RPMI8226 (cell line): ENCODE measurements at places on chromosomes 7 and 10.
A peak's percentile ranks its signal among the peaks of the same experiment; 100 is the strongest.

- DNase-seq, result peak; percentile 16
Measured at GRCh38 chr10:70974351-70974901, 86.1 kb upstream of the PCBD1 start.

GRCh38 chr7:42946627-42946950 lies 14.4 kb downstream of the MRPL32 start:
- no peak for DNase-seq

GRCh38 chr10:8114741-8115617 lies 60.5 kb downstream of the GATA3 start:
- DNase-seq, result no peak

DNA sequence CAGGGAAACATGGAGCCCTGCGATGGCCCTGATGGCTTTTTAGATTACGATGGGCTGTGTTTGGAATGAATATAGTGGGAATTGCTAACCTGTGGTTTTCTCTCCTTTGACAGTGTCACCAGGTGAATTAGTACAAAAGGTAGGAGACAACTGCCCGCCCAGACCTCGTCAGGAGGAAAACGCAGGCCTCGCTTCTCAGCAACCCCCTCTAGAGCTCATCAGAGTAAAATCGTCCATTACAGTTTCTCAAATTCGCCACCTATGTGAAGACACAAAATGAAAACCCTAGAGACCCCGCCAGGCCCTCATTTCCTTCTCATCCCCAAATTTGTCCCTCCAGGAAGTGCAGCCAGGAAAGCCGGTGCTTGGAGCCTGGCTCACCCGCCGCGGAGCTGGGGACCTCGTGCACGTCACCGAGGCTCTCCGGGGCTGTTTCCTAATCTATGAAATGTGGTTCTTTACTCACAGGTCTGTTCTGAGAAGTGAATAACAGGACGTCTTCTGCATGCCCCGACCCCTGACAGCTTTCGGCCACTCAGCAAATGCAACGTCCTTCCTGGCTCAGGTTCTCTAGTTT lies 143.7 kb downstream of the VIPR2 start:
- DNase-seq, result peak; percentile 37

GRCh38 chr10:14727465-14727864 lies 47.2 kb downstream of the FAM107B start:
- DNase-seq, result no peak

GRCh38 chr7:33157781-33158180 lies 28.4 kb downstream of the BBS9 start:
- DNase-seq, result no peak

DNA sequence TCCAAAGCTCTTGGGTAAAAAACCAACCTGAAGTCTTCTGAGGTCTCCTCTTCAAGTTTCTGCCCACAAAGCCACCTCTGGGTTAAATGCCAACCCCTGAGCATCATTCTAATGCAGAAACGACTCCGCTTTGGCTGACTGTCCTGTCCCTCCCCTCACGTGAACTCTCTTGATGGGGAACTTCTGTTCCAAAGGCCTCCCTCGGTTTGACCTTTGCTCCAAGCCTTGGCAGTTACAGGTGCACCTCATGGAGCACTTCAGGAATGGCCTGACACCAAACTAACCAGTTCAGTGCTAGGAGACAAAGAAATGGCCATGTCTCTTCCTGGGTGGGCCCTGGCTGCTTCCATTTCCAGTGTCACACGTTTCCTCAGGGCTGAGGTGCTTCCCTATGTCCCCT lies 20.0 kb downstream of the CAMK2G start:
- no peak for DNase-seq

DNA sequence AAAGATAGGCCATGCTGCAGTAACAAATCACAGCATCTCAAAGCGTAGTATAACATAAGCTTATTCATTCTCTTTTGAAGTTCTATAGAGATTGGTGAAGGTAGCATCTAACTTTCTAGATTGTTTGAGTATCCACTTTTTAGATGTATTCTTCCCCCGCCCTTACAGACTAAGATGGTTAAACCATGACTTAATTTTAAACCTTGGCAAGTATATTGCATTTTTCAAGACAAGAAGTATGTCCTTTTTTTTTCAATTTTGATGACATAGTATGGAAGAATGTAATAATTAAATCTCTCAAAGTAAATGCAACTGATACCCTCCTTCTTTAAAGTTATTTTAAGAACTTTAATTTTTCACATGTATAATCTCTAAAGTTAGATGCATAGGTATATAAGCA lies 190.0 kb downstream of the KCND2 start:
- DNase-seq, result no peak

- DNase-seq, result no peak
Measured at GRCh38 chr7:42914421-42915045, 2.7 kb upstream of the C7orf25 start.

DNA sequence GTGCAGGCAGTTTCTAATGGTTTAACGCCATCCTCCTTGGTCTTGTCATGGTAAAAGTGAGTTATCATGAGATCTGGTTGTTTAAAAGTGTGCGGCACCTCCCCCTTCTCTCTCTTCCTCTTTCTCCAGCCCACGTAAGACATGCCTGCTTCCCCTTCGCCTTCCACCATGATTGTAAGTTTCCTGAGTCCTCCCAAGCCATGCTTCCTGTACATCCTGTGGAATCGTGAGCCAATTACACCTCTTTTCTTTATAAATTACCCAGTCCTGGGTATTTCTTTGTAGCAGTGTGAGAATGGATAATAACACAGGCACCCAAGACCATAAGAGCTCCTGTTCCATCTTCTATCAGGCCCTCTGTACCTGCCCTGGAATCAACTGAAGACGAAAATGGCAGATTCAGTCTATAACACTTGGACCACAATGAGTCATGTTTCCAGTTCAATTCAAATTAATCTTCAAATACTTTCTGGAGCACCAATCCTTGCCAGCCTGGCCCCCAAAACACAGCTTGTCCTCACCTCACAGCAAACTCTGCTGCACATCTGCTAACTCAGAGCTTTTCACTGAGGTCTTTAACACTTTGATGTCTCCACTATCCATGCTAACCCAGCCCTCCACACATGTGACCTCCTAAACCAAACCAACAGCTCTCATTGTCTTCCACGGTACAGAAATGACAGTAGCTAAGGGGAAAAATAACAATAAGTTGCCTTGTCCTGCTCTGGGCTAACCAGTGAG lies 73.2 kb downstream of the SFMBT2 start:
- no peak for DNase-seq

DNA sequence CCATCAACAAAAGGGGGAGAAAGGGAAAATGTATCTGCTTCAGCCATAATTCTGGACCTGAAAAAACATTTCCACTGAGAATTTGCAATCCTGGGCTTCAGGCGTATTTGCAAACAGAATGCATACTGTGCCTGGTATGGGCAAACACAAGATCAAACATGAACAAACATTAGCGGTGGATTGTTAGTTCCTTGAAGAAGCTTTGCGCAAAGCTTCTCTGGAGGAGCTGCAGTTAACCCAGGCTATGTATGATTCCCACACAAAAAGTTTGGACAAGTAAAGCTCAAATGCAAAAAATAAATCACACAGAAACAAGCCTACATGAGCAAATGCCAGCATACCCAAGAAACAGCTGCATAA lies 20.4 kb upstream of the HILPDA start:
- DNase-seq, result no peak

DNA sequence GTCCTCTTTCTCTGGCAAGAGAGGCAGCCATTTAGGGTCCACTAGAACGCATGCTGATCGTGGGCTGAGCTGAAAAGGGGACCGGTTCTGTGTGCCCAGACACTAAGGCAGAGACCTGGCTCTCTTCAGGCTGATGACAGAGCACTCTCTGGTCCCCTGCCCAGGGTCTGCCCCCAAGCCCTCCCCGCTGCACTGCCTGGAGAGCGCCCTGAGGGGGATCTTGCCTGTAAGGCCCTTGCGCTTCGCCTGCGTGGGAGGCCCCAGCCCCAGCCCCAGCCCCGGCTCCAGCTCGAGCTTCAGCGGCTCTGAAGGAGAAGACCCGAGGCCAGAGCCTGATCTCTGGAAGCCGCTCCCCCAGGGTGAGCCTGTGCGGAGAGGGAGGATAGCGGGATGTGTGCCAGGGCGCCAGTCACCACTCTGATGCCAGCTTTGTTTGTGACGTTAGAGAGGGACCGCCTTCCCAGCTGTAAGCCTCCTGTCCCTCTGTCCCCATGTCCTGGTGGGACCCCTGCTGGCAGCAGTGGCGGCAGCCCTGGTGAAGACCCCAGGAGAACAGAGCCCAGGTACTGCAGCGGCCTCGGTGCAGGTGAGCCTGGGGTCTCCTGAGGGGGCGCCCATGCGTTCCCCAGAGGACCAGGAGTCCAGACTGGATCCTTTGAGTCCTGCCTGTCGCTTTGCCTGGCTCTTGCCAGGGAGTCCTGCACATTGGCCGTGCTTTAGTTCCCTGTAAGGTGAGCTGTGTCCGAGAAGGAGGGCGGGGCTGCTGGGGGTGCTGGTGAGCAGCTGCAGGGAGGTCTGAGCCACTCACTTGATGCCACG lies 43.2 kb downstream of the ZNF467 start:
- DNase-seq, result no peak

DNA sequence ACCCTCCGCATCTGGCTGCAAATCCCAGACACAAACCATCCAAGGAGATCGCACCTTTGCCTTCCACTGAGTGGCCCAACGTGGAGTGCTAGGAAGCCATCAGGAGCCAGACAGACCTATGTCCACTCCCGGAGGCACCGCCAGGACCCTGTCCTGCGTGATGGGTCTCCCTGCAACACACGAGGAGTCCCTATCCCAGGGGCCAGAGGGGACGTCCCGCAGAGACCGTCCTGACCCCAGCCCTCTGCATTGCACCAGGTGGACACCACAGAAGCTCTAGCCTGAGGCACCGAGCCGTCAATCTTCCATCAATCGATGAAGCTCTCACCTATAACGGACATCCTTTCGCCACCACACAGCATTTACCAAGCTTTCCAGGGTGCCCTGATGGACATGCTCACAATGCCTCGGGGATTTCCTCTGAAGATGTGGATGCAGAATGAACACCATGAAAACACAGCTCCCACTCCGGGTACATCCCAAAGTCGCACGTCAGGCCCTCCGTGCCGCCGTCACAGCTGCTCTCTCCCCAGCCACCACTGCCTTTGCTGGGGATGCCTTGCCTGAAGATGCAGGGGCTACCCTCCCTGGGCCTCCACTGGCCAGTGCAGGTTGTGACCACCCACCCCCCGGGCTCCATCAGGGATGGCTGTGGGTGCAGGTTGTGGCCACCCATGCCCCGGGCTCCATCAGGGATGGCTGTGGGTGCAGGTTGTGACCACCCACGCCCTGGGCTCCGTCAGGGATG lies 54.1 kb downstream of the PTPRN2 start:
- DNase-seq, result no peak

DNA sequence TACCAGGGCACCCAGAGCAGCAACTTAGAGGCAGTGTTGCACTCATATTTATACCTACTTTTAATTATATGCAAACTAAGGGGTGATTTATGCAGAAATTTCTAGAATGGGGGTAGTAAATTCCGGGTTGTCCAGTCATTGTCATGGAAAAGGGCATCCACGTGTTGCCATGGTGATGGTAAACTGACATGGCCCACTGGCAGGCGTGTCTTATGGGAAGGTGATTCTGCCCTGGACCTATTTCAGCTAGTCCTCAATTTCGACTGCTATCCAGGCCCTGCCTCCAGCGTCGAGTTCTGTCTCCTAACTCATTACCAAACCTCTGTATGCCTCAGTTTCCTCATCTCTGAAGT lies 12.8 kb downstream of the SNX8 start:
- no peak for DNase-seq

GRCh38 chr7:107398161-107398560 lies 71.7 kb upstream of the GPR22 start:
- no peak for DNase-seq

- peak; percentile 93 for DNase-seq
Measured at GRCh38 chr10:75234017-75234682, 1.6 kb downstream of the COMTD1 start.

DNA sequence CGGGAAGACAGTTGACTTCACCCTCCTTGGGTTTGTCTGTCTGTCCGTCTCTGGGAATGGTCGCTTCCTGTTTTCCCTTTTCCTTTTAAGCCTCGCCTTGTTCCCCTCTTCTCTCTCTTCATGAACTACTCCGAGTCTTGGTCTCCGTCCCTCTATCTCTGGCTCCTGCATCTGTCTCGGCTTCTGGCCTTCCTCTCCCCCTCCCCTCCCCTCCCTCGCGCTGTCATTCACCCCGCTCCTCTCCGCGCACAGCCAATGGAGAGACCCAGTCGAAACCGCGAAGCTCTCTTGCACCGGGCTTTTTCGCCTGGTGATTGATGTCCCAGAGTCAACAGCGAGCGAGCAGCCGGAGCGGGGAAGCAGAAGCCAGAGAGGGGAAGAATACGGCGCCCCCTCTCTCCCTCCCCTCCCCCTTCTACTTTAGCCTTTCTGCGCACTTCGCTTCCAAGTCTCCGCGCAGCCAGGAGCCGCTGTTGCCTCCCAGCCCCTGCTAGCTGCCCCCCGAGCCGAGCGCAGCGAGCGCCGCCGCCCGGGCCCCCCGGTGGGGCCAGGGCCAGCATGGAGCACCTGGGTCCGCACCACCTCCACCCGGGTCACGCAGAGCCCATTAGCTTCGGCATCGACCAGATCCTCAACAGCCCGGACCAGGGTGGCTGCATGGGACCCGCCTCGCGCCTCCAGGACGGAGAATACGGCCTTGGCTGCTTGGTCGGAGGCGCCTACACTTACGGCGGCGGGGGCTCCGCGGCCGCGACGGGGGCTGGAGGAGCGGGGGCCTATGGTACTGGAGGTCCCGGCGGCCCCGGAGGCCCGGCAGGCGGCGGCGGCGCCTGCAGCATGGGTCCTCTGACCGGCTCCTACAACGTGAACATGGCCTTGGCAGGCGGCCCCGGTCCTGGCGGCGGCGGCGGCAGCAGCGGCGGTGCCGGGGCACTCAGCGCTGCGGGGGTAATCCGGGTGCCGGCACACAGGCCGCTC lies at the start of gene TLX1:
TSS of gene TLX1 (plus strand) at position 317 of the 978 bp plus-strand sequence. CDS start at position 559, 242 bp downstream.
- no peak for DNase-seq

DNA sequence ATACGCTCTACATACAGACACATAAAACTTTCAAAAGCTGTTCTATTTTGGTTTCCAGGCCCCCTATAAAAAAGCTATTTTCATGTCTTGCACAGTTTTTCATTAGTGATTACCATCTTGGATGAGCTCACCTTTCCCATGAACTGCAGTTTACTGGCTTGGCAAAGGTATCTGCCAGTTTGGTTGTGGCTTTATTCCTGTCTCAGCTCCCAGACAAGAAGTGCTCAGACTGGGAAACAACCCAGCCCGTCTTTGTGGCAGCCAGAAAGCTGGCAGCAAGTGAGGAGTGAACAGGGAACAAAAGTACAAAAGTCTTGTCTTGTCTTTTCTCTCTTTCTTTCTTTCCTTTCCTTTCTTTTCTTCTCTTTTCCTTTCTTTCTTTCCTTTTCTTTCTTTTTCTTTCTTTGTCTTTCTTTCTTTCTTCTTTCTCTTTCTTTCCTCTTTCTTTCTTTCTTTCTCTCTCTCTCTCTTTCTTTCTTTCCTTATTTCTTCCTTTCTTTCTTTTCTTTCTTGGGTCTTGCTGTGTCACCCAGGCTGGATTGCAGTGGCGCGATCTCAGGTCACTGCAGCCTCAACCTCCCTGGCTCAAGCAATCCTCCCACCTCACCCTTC lies 138.8 kb downstream of the CFAP58 start:
- DNase-seq, result no peak

DNA sequence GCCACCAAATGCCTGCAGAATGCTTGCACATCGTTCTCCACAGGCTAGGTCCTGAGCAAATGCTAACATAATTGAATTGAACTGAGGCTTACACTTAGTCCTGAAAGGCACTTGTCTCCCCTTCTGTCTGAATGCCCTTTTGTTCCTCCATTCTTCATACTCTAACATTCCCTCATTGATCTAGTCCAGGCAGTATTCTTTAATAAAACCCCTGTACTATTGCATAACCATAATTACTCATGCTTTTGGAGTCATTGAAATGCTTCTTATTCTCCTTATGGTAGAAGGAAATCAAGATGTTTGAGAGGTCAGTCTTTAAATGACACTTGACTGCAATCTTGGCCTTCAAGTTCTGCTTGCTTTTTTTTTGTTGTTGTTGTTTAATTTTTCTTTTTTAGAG lies 7.1 kb downstream of the PI4K2A start:
- no peak for DNase-seq
